ENCODE measurements at places on chromosomes 7 and 10.

DNA sequence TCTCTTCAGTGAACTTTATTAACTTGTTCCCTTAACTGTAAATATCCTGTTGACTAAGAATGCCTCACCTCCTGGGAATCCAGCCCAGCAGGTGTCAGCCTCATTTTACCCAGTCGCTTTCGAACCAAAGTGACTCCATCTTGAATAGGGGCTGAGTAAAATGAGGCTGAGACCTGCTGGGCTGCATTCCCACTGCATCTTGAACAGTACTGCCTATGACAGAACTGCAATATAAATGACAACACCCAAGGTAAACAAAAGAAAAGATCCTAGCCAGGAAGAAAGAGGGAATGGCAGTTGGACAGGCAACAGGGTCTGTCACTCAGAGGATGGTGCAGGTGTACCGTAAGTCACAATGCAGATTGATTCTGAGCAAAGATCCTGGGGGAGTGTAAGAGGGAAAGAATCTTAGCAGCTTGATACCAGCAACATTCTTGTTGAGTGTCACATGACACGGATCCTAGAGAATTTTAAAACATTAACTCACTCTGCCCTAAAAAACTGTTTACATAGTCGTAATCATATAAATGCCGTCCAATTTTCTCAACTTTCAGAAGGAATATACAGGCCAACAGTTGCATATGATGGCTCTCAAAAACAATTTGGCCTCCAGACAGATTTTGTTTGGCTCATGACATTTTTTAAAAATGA lies 4.4 kb upstream of the FAM107B start:
- peak; percentile 41 for DNase-seq

DNA sequence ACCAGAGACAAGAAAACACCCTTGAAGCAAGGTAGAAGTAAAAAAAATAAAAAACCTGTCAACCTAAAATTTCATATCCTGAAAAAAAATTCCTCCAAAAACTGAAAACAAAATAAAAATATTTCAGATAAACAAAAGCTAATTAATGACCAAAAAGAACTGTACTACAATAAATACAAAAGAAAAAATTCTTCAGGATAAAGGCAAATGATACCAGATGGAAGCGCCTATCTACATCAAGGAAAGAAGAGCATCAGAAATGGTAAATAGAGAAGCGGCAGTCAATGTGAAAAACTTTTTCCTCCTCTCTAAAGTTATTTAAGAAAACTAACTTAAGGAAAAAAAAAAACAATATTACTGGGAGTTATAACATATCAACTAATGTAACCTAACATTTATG lies 79.8 kb downstream of the RSU1 start:
- no peak for DNase-seq

DNA sequence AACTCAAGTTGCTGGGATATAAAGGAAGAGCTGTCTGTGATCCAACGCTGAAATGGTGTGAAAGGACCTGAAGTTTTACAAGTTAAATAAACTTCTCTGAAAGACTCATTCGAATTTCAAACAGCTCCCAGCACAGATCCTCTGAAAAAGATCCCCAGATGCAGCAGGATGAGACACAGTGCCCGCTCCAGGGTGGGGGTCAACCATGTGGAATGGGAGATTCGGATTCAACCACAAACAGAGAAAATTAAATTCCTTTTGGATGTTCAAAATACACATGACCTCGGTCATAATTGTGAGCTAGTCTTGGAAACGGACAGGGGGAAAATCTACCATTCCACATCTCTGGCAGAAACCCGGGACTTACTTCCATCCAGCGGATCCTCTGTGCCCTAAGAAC lies 119.6 kb downstream of the PRKAG2 start:
- no peak for DNase-seq

DNA sequence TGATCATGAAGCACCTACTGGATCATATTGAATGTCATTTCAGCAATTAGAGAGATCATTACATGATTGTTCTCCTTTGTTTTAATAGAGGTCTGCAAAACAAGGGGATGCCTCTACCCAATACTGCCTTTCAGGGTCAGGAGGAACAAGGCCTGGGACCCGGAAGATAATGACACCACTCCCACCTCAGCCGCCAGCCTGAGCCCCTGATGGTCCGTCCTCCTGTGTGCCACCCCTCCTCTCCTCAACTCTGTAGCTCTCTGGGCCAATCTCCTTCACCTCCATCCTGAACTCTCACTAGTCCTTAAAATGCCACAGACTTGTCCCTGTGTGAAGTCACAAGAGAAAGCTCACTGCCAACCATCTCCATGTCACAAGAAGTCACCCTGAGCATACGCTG lies 38.0 kb downstream of the KCNMA1 start:
- DNase-seq, result no peak

GRCh38 chr7:155341463-155341983 lies 43.8 kb downstream of the INSIG1 start:
- no peak for DNase-seq

DNA sequence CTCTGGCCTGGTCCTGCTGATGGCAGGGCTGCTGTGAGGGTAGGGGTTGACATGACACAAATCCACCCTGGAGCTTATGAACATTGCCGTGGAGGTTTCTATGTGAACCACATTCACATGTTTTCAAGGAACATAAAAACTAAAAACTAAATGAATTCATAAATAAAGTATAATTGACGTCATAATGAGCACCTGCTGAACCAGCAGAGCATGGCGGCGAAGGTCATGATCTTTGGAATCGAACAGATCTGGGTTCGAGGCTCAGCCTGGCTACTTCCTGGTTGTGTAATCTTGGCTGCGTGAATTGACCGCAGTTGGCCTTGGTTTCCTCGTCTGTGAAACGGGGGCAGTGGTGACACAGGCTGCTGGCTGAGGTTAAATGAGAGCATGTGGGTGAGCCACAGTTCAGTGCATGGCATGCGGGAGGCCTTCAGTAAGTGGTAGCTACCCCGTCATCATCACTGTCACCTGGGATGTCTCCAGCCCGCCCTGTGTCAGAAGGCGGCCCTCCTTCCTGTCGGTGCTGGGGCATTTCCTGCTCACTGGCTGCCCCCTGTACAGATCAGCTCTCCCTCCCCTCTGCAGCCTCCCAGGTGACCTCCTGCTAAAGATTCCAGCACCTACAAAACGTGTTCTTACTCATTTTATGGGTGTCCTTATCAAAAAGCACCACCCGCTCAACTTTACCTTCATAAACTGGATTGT lies 190.3 kb upstream of the SHH start:
- DNase-seq, result no peak

- DNase-seq, result no peak
These were observed 22.3 kb upstream of the C10orf95 start for GRCh38 chr10:102473445-102474331.

- no peak for DNase-seq
These were observed 36.4 kb downstream of the CDH23 start for GRCh38 chr10:71432956-71433767.

- DNase-seq, result no peak
These were observed 4.7 kb downstream of the MACROH2A2 start for GRCh38 chr10:70057306-70057705.

DNA sequence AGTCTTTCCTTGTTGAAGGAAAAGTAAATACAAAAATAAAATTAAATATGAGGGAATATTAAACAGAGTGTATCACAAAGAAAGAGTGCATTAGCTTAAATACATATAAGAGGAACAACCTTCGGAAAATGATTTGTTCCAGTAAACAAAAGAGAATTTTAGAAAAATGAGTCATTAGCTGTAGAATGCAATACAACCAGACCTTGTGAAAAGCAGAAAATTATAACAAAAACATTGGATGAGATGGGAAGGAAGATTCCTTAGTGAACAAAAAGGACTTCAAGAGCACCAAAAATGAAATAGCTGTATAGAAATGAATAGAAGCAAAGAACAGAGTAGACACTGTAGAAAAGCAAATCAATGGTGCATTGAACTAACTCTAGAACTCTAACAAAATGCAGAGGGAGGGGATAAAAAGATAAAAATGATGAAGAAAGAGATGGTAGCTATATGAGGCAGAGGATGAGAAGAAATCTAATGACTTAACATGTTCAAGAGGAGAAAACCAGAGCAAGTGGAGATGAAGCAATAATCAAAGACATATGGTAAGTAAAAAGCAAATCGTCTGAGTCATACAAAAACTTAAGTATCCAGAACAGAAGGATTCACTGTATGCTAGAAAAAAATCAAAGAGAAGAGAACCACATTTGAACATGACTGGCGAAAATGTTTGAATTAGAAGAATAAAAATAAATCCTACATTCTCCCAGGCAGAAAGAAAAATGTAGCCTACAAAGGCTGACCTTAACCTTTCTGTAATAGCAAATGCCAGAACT lies 190.5 kb downstream of the TMEM26 start:
- DNase-seq, result peak; percentile 62

DNA sequence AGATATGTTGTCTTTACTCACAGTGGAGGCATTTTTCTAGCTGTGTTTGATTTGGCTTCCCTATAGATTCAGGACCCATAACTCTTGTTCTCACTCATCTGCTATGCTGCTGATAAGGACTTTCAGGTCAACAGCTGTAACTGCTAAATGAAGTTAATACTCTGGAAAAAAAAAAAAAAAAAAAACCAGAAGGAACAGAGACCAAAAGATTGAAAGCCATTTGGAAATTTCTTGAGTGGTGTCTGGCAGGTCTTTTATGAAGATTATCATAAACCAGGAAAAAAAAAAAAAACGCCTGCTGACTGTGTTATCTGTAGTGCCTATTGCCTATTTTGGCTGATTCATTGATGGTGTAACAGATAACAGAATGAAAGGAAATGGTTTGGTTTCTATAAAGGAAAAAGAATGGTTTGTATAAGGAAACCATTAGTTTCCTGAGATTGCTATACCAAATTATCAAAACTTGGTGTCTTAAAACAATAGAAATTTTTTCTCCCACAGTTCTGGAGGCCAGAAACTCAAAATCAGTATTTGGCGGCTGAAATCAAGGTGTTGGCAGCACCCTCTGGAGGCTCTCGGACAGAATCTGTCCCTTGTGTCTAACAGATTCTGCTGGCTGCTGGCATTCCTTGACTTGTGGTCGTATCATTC lies 60.5 kb upstream of the BET1 start:
- peak; percentile 64 for DNase-seq

GRCh38 chr10:110695539-110695886 lies 51.4 kb downstream of the RBM20 start:
- DNase-seq, result peak; percentile 28

- DNase-seq, result no peak
These were observed 101.5 kb downstream of the SLC25A40 start for GRCh38 chr7:87774690-87775089.

- DNase-seq, result no peak
These were observed 403.6 kb downstream of the NRG3 start for GRCh38 chr10:82278401-82279182.

GRCh38 chr7:156064971-156065386 lies 252.7 kb upstream of the SHH start:
- DNase-seq, result peak; percentile 7

- DNase-seq, result no peak
These were observed 143.7 kb upstream of the COL1A2 start for GRCh38 chr7:94250987-94251386.

GRCh38 chr10:60646966-60647796 lies 131.1 kb upstream of the CDK1 start:
- DNase-seq, result peak; percentile 87

DNA sequence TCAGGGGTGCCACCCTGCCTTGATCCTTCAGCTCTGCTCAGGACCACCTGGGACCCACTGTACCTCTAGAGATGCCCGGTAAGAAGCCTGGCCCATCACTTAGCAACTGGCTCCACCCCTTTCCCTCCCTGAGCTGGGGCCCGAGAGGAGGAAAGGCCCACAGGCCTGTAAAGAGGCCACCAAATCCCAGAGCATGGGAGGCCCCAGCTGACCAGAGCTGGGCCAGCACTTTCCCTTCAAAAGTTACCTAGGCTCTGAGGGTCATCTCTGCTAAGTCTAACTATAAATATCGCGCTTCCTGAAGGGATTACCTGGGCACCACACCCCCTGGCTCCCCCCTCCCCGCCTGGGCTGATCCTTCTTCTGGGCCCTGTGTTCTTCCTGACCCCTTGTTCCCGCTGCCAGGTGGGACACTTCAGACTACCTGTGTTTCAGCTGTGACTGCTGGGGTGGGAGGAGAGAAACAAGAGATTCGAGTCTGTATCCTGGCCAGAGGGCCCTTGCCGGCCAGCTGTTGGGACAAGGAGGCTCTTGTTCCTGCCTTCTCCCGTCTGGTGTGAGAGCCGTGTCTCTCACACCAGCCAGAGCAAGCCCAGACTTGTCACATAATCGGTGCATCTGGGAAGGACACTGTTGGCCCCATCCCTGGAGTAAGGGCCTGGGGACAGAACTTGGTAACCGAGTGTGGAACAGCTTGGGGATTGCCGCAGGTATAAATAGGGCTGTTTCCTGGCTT lies 22.8 kb upstream of the ANKRD2 start:
- DNase-seq, result no peak

GRCh38 chr10:7405637-7406036 lies 5.2 kb downstream of the SFMBT2 start:
- DNase-seq, result no peak

DNA sequence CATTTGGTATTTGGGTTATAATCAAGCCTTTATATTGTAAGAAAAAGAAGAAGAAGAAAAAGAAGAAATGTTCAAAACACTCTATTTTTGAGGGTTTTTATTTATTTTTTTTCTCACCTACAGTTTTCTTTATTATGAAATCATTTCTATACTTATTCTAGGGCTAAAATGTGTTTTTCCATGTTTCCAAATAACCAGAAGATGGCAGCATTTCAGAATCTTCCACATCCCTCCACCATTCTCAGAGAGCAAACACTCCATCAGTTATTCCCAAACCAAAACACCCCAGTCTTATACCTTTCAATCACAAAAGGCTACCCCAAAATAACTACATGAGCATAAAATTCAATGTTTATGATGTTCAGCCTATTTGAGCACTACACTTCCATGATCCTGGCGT lies 38.7 kb upstream of the PPP1R17 start:
- peak; percentile 1 for DNase-seq

DNA sequence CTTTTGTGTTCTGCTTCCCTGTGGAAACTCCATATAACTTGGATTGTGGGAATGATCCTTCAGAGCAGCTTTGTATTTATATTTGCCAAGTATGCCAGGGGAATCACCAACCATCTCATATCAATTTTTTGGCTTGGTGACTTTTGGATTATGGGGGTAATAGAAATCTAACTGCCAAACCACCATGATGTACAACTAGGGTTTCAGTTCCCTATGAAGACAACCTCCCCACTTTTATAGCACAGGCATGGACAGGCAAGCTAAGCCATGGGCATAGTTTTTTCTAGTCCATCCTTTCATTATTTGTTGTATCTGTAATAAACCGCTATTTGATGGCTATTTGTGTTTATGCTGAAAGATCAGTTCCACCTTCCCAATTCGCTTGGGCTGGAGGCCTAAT lies 17.7 kb downstream of the NPY start:
- DNase-seq, result no peak
